ENCODE measurements at places on chromosomes 2 and 18.

- no peaks in the 10 kb centered on the region for H3K27me3 ChIP-seq
- H3K36me3 ChIP-seq, result no peaks in the 10 kb centered on the region
- H3K27ac ChIP-seq, result no peak overlapping the region
- peaks cover 11% of the 10 kb centered on the region for H3K4me1 ChIP-seq
- no peak overlapping the region for H3K4me3 ChIP-seq
Measured at GRCh38 chr2:46053564-46053963, 243.6 kb upstream of the EPAS1 start.

- no peaks in the 10 kb centered on the region for H3K4me1 ChIP-seq
- no peak overlapping the region for H3K4me3 ChIP-seq
- no peaks in the 10 kb centered on the region for H3K36me3 ChIP-seq
- no peak for DNase-seq
- H3K27me3 ChIP-seq, result peaks cover 18% of the 10 kb centered on the region
Measured at GRCh38 chr18:48050176-48050575, 119.7 kb upstream of the SMAD2 start.

- peaks cover 5% of the 10 kb centered on the region for H3K4me1 ChIP-seq
- H3K36me3 ChIP-seq, result no peaks in the 10 kb centered on the region
- no peak for DNase-seq
- no peaks in the 10 kb centered on the region for H3K27me3 ChIP-seq
Measured at GRCh38 chr2:98869870-98870269, 66.2 kb downstream of the CRACDL start.

GRCh38 chr2:175126661-175127060 is 41.3 kb downstream of the ATF2 start:
- no peak for DNase-seq
- no peak overlapping the region for H3K4me3 ChIP-seq
- H3K4me1 ChIP-seq, result no peaks in the 10 kb centered on the region
- no peak overlapping the region for H3K27ac ChIP-seq

DNA sequence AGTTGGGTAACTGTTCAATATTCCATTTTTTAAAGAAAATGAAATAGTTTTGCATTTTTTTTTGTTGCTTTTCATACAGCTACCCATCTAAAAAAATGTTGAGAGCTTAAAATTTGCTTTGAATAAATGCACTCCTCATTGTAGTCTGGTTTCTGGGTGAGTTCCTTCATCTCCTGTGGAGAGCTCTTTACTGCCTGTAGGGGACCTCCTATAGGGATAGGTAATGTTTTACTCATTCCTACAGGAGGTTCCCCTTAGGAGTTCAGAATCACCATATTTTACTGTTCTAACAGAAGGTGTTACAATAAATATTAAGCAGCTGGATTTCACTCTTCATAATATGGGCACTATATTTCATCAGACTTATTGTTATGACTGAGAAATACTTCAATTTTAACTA is 947.3 kb upstream of the CRIM1 start:
- no peak overlapping the region for H3K4me3 ChIP-seq
- DNase-seq, result no peak
- no peaks in the 10 kb centered on the region for H3K27me3 ChIP-seq
- H3K27ac ChIP-seq, result no peak overlapping the region
- no peaks in the 10 kb centered on the region for H3K36me3 ChIP-seq

DNA sequence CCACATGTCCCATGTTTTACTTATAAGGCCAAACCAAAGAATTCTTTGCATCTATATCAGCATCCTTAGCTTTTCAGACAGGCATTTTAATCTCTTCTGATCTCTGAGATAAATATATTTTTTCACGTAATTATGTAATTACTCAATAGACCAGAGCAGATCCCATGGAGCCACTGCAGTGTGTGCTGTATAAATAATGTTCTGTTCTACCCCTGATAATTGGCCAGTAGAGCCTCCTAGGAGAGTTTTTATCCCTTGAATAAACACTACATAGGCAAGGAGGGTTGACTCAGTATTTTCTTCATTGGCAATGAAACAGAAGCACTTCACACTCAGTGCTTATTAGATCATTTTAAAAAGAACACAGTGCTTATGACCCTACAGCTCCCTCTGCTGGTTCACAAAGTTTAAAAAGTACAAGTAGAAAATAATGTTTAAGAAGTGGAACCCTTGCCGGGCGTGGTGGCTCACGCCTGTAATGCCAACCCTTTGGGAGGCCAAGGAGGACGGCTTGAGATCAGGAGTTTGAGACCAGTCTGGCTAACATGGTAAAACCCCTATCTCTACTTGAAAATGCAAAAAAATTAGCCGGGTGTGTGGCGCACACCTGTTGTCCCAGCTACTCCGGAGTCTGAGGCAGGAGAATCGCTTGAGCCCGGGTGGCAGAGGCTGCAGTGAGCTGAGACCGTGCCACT is 91.9 kb downstream of the PPP1R1C start:
- no peaks in the 10 kb centered on the region for H3K4me1 ChIP-seq
- H3K27me3 ChIP-seq, result peaks cover 8% of the 10 kb centered on the region
- no peak overlapping the region for H3K4me3 ChIP-seq
- no peak overlapping the region for H3K27ac ChIP-seq
- DNase-seq, result peak; percentile 39

- no peak for DNase-seq
- no peak overlapping the region for H3K4me3 ChIP-seq
- H3K27ac ChIP-seq, result no peak overlapping the region
- peaks cover 14% of the 10 kb centered on the region for H3K4me1 ChIP-seq
- peaks cover 7% of the 10 kb centered on the region for H3K27me3 ChIP-seq
Measured at GRCh38 chr2:101546376-101547058, 71.6 kb upstream of the RFX8 start.

Measured in activated CD4-positive, alpha-beta T cell treated with anti-CD3 and anti-CD28 coated beads, Interleukin-2, amount 10 ng/mL, durations not matched to agents 7 days and 5 days (primary cell).